ENCODE measurements at places on chromosomes 16 and 17. TPM values are rescaled to one million over a fixed set of nuclear protein-coding genes. Genes with fewer than 3 reads are reported as not detected.

DNA sequence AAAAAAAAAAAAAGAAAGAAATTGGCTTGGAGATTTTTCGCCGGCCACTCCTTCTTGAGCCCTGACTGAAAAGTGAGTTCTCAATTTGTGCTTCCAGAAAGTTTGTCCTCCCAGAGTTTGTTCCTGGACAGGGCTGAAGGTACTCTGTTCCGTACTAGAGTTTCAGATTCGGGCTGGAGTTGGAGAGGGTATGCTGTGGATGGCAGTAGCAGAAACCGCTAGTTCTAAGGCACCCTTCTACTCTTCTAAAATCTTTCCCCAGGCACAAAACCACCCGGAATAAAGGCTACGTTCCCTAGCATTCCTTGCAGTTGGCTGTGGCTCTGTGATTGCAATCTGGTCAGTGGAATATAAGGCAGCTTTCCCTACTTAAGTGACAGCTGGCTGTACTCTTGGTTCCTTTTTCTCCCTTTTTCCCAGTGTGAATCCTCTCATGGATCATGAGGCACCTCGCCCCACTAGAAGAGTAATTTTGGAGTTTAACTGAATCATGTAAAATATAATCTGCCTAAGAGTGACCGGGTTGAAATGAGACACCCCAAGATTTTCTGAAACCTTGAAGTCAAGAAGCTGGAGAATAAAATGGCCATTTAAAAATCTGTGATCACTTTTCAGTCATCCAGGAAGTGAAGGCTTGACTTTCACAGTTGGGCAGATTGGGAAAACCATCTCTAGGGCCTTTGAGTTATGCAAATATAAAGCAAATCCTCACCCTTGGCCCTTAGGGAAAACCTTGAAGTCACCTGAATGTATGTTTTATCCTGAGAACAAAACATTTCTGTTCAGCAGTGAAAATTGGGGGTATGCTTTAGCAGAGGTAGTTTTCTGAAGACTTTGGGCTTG lies 901 bp upstream of the HEATR6 start:
- no peak for DNase-seq

The HOXB1 gene
- not detected for total RNA-seq

DNA sequence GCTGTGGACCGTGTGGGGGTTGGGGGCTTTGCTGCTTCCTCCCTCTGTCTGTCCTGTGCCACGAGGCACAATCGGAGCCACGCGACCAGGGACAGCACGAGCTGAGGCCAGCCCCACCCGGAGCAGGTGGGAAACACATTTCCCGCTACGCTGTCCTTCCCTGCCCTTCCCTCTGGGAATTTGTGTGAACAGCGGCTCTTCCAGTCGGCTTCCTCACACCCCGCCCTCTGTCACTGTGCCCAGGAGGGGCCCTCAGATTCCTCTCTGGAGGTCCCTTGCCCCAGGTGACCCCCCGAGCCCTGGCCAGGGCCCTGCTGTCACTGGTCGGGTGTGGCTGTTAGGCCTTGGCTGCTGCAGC lies 19.6 kb downstream of the SPIRE2 start:
- DNase-seq = no peak

The MEFV gene
- not detected for total RNA-seq

The KSR1 gene
- total RNA-seq = 60.6 TPM

GRCh38 chr17:74746376-74746775 lies 2.1 kb upstream of the NHERF1 start:
- DNase-seq = no peak

- DNase-seq = no peak
Measured at GRCh38 chr16:49800876-49801275, 55.0 kb downstream of the ZNF423 start.

DNA sequence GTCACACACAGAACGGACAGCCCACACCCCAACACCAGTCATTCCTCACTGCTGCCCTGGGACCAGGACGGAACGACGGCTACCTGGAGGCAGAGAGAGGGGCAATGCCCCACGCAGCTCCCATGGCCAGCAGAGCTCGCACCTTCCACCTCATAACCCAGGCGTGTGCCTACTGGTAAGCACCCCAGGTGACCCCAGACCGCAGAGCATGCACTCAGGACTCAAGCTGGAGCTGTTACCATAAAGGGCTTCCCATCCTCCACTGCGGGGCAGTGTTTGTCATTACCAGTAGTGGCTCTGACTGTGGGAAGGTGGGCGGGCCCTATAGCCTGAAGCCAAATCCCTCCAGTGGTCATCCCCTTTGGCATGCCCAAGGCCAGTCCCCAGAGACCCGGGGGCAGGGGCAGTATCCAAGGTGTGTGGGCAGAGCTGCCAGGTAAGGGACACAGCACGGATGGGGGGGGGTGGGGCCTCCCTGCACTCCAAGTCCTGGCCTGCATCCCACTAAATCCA lies 4.7 kb upstream of the BCAR1 start:
- DNase-seq = peak; percentile 90

GRCh38 chr17:39132192-39132610 lies 19.2 kb downstream of the PLXDC1 start:
- DNase-seq = no peak

The KRTAP3-2 gene
- total RNA-seq = not detected

GRCh38 chr17:40474419-40475002 lies 26.9 kb downstream of the TNS4 start:
- no peak for DNase-seq

- no peak for DNase-seq
Measured at GRCh38 chr16:12345349-12345748, 368.8 kb downstream of the SNX29 start.

The PIPOX gene
- total RNA-seq = 2.2 TPM

GRCh38 chr16:27624154-27625049 lies 74.5 kb downstream of the KATNIP start:
- no peak for DNase-seq

GRCh38 chr17:62014526-62014925 lies 50.6 kb downstream of the MED13 start:
- no peak for DNase-seq

GRCh38 chr17:55704401-55704800 lies 18.3 kb downstream of the TMEM100 start:
- DNase-seq = no peak
